H1 (cell line): ENCODE measurements at places on chromosomes 4 and X. TPM values are rescaled to one million over a fixed set of nuclear protein-coding genes. Genes with fewer than 3 reads are reported as not detected.

DNA sequence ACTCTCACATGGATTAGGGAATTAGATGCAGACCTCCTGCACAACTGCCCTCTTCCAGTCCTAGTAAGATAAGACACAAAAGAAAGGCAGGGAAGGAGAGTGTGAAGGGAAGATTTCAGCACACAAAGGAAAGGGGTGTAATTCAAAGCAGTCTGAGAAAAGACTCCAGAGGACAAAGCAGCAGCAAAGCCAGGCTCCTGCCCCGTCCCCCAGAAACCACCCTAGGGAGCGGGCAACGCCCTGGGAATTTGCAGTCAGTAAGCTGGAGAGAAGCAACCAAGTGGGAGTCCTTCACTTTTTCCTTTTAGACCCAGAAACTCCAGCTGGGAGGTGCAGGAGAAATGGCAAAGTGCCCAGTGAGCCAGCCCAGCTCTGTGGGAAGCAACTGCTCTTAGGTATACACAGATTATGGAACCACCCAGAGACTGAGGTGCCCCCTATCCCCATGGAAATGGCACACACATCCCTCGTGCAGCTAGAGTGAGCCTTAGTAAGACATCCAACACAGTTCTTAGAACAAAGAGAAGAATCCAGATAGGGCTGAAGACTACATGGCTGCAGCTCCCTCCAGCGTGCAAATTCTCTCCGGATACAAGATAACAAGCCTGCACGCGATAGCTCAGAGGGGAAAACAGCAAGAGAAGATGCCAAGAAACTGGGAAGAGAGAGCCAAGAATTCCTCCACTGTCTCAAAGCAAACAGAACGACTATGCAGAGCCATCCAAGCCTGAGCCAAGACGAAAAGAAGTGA is 26.5 kb upstream of the IRAK1 start:
- no peak for DNase-seq

DNA sequence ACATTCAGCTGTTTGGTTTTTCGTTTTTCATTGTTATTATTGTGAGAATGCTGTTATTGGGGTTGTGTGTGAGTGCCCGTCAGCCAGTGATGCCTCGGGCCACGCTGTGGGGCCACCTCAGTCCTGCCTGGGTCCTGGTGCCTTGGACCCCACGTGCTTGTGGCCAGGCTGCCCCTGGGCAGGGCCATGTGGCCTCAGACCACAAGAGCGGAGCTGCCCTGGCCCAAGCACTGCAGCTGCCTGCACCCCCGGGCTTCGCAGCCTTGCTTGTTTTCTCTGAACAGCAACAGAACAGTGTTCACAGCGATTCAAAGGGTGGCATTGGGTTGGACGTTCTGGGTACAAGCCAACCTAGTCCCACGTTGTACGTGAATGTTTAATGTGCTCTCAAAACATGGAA is 56.9 kb downstream of the CPLX1 start:
- DNase-seq, result no peak

DNA sequence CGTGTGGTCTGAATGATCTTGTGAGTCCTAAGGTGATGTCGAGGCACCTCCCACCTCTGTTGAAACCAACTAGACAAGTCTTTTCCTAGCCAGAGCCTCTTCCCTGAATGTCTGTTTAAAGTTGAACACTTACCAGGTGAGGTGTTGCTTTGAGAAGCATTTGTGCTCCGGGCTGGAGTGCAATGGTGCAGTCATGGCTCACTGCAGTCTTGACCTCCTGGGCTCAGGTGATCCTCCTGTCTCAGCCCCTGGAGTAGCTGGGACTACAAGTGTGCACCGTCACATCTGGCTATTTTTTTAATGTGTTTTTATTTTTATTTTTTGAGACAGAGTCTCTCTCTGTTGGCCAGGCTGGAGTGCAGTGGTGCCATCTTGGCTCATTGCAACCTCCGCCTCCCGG is 18.1 kb downstream of the RNF4 start:
- no peak for DNase-seq

DNA sequence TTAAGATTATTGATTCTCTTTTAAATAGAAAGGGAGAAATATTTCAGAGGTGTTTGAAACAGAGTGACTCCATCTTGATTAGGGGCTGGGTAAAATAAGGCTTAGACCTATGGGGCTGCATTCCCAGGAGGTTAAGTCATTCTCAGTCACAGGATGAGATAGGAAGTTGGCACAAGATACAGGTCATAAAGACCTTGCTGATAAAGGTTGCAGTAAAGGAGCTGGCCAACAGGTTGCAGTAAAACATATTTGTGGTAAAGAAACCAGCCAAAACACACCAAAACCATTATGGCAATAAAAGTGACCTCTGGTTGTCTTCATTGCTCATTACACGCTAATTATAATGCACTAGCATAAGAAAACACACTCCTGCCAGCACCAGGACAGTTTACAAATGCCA is 165.0 kb downstream of the SPIN4 start:
- DNase-seq, result no peak

GRCh38 chr4:40990236-40990898 is 224.0 kb downstream of the APBB2 start:
- DNase-seq, result no peak

DNA sequence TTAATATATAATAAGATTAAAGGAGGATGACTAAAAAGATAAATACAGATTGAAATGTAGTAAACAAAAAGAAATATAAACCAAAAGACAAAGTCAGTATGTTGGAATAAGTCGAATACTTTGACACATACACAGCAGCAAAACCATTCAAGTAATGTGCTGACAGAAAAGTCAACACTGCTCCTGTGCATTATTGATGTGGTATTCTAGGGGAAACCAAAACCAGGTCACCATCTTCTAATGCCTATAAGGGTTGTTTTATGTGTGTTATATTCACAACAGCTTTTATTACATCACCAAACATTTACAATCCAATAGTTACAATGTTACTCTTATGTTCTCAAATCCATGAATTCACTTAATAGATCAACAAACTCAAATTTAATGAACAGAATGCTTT is 111.8 kb upstream of the DKK2 start:
- no peak for DNase-seq

DNA sequence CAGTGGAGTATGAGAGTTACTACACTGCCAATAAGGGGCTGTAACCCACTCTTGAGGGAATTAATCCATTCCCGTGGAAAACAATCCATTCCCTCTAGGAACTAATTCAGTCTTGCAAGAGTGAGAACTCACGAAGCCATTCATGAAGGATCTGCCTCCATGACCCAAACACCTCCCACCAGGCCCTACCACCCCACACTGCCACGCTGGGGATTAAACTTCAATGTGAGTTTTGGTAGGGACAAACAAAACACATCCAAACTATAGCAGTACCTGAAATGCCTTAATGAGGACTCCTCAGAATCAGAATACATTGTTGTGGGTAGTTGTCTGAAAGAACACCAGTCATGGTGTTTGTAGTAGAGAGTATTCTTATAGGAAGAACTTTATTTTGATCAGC is 19.2 kb downstream of the PAGE4 start:
- DNase-seq, result no peak

- DNase-seq, result no peak
These were observed 57.5 kb downstream of the TEC start for GRCh38 chr4:48212165-48212564.

DNA sequence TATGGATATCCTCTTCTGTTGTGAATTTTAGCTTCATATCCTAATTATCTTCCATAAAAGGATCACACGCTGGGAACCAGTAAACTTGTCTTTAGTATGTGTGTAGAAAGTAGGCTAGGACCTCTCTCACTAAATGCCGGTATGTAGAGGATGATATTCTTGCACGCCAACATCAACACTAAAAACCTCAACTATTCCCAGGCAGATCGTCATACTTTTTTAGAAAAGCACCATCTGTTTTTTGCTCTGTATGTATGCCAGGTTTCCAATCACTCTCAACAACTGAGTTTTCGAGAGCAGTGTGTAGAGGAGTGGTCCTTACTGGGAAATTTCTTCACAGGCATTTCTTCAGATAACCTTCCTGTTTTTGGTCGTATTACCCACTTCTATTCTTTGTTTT is 283.6 kb downstream of the GALNTL6 start:
- no peak for DNase-seq

DNA sequence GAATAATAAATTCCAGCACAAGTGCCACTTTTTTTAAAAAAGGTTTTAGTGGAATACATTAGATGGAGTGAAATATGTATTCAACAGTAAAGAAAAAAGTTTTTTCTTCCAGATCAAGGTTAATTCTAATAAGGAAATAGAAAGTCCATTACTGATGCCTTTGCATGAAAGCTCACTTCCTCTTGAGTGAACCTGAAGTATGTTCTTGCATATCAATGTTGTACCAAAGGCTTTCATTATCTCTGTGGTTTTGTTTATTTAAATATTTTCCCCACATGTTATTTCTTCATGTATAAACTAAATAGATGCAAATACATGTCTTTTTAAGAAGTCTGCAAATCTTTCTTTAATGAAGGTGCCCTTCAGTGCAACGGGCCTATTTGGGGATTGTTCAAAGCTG is 307.9 kb downstream of the C4orf33 start:
- DNase-seq, result no peak

- no peak for DNase-seq
These were observed 463.9 kb upstream of the PCDH7 start for GRCh38 chr4:30256116-30256832.

DNA sequence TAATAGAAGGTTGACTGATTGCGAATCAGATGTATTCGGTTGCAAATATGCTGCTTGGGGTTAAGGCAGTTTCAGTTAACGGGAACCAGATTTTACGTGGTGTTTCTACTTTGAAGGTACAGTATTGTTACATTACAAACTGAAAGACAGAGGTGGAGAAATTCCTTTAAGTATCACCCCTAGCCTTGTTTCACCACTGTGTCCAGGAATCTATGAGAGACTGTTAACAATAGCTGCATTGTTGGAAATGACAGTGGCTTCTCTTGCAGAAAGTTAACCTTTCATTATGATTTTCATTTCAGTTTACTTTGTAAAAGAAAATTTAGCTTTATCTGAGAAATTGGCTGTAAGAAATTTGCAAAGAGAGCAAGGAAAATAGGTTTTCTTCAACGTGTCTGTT is 2.6 kb downstream of the CDKL5 start:
- no peak for DNase-seq

DNA sequence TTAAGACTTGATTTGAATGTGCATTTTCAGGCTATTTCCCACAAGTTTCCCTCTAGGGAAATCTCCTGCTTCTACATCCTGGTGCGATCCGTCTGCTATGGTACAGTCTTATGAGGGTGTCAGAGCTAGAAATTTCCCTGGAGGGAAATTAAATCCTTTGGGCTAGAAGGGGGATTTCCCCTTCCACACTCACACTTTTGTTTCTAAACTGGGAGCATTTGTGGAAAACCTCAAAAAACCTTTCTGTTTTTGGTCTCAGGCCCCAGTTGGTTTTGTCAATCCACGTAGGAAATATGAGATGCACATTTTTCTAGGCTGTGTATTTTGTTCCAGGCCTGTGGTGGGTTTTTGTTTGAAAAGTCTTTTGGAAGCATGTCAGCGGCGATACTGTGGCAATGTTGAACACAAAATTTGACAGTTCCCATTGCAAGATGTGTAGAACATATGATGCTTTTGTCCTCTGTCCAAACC is 17.8 kb downstream of the HMGB3 start:
- DNase-seq, result no peak

The GPC3 gene
- 70.7 and 71.9 TPM in 2 replicates for total RNA-seq

The ZNF674 gene
- 6.1 and 7.4 TPM in 2 replicates for total RNA-seq

The TKTL2 gene
- not detected in 2 replicates for total RNA-seq

The MAP7D2 gene
- 0.65 and 1.0 TPM in 2 replicates for total RNA-seq
